ENCODE measurements at places on chromosomes 12 and 14.
A peak's percentile ranks its signal among the peaks of the same experiment; 100 is the strongest.

DNA sequence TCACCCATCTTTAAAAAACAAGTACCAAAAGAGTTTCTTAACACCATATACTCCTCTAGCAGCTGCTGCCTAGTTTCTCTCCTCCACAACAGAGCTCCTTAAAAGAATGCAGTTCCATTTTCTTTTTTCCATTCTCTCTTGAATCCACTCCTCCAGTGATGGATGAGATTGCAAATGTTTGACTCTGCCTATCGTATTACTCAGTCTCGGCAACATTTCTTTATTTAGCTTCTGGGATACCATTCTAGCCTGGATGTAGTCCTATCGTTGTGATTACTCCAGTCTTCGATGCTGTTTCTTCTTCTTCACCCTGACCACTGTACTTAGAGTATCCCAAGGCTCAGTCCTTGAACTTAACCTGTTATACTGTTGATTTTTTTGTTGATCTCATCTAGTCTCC, 30.8 kb downstream of the CAND1 start:
- DNase-seq: no peak

GRCh38 chr12:96183734-96184370, 10.3 kb upstream of the ELK3 start:
- no peak for DNase-seq

DNA sequence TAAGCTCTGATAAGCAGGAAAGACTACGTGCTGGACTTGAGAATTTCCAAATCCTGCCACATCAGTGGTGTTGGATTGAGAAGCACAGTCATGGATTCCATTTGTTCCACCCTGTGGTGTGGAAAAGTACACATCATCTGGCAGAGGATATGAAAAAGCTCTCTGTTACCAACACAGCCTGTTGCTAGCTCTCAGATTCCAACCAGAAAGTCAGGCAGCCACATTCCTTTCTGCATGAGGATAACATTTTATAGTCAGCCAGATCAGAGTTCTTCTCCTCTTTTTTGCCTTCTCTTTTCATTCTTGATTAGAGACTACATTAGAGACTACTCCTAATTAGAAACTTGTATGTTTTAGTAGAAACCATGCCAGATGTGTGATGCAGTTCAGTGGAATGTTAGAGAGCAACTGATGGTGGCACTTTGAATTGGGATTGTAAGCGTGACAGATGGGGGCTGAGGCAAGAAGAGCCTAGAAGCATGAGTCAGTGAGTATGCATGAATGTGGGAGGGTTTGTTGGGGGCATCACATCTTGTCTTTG, 61.2 kb upstream of the STXBP6 start:
- no peak for DNase-seq

- DNase-seq: no peak
Measured at GRCh38 chr14:104277416-104278213, 139.2 kb downstream of the KIF26A start.

- no peak for DNase-seq
Measured at GRCh38 chr14:75662966-75663365, 1.9 kb downstream of the TTLL5 start.

- no peak for DNase-seq
Measured at GRCh38 chr12:17577405-17577804, 512.6 kb downstream of the RERGL start.

GRCh38 chr12:84955298-84955697, 42.7 kb upstream of the SLC6A15 start:
- no peak for DNase-seq

- no peak for DNase-seq
Measured at GRCh38 chr12:2689393-2689792, 105.4 kb upstream of the FKBP4 start.

DNA sequence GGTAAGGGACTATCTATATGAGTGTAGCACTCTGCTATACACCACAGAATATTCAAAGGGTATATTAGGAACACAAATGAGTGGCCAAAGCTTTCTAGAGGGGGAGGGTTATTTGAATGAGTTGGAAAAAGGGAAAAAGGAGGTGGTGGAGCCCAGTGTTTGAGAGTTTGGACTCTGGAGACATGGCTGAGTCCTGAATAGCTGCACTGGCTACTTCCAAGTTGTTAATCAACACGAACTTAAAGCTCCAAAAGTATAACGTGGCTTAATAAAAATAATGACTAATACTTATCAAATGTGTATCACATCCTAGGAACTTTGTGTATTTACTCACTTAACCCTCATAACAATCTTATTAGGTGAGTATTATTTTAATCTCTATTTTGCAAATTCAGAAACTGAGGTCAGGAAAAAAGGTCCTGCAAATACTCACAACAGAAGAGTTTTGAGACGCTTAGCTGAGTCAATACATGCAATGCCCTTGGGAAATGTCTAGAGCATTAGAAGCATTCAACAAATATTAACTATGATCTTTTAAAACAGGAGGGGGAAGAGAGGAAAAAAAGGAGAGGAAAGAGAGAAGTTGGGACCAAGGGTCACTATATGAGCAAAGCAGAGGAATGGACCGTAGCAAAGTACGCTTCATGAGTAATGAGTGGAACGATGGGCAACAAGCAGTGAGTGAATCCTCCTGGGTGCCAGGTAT, 189.5 kb upstream of the HMGA2 start:
- no peak for DNase-seq

- no peak for DNase-seq
Measured at GRCh38 chr14:55125403-55125802, 3.6 kb upstream of the LGALS3 start.

DNA sequence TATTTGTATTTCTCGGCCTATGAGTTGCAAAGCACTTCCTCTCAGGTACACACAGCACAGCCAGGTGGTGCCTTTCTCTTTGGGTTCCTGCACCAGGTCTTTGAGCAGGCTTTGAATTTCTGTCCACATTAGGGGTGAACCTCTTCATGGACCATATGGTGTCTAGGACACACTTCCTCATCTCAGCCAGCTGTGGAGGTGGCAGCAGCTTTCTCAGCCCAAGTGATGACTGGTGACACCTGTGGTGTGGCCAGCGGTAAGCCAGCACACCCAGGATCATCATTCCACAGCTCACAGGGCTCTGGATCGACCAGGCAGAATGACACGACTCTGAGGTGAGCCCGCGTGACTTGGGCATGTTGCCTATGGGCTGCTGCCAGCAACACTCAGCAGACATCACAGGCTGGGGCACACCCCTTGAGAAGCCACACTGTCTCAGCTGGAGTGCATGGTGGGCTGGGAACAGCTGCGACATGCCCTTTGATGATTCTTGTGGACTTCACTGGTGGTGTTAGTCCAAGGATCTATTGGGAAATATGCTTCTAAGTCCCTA, 36.8 kb downstream of the SLC5A8 start:
- DNase-seq: no peak

- DNase-seq: peak; percentile 74
Measured at GRCh38 chr14:20683125-20683890, 1.1 kb upstream of the RNASE4 start.

DNA sequence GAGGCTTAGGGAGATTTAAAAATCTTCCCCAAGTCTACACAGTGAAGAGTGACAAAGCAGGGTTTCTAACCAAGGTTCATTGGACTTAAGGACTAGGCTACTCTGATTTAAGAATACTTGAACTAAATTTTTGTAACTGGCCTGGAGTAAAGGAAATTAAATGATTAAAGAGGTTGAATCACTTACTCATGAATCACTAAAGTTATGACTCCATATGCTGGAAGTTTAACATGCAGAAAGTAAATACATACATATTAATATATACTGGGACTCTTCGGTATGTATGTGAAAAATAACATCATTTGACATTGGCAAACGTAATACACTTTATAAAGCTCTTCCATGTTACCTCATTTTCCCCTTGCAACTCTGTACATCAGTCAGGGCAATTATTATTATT, 322.9 kb downstream of the KCNH5 start:
- no peak for DNase-seq
